ENCODE measurements at places on chromosomes 1 and 21.

DNA sequence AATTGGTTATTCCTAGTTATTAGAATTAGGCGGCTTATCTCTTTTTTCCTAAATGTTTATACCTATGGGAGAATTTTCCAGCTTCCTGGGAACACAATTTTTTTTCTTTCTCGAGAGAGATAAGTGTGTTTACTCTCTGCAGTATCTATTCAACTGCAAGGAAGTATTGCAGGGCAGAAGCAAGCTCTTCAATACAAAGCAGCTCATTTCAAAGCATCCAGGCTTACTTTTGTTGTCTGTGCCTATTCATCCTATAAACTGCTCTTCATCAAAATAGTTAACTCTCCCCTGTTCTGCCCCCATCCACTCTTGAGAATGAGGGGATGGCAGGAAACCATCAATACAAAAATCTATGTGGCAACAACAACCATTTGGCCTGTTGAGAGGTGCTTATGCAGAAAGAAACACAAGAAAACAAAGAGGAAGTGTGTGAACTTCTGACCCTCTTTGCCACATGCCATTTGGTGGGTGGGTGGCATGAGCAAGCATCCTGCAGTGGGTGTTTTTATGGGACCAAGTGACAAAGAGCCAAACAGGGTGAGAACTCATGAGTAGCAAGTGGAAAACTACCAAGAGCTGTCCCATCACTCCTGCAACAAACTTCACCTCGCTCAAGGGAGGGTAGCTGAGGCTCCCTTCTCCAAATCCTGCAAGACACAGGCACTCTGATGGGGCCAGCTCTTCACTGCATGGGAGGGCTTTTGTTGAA is 50.6 kb upstream of the MRPS6 start:
- no peaks in the 10 kb centered on the region for H3K27me3 ChIP-seq
- H3K36me3 ChIP-seq, result no peaks in the 10 kb centered on the region
- DNase-seq, result peak; percentile 17
- H3K27ac ChIP-seq, result peak overlapping the region; percentile 75
- peaks cover 26% of the 10 kb centered on the region for H3K4me1 ChIP-seq

DNA sequence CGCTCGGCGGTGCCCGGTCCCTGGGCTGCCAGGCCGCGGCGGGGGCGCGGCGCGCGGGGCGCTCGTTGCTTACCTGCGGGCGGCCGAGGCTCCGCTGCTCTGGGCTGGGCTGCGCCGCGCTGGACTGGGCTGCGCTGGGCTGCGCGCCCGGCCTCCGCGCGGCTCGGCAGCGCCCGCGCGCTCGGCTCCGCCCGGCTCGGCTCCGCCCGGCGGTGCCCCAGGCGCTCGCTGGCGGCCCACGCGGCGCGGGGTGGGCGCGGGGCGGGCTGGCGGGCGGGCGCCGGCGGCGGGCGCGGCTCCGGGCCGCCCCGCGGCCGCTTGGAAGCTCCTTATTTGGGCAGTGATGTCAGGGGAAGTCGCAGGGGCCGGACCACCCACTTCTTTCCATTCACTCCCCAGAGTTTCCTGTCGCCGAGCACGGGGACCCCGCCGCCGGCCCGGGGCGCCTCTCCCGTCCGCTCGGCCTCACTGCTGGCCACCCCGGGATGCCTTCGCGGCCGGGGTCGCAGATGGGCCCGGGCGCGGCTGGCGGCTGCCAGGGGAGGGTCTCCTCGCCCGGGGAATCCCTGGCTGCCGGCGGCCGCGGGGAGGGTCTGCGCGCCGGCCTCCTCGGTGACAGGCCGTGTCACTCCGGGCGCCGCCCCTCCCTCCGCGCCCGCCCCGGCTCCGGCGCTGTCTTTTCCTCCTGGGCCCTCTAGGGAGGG is 177.7 kb upstream of the EDN2 start:
- H3K4me3 ChIP-seq, result peak overlapping the region; percentile 94
- no peaks in the 10 kb centered on the region for H3K36me3 ChIP-seq
- peak; percentile 79 for DNase-seq
- peaks cover 33% of the 10 kb centered on the region for H3K27me3 ChIP-seq

- peaks cover 35% of the 10 kb centered on the region for H3K4me1 ChIP-seq
- peak overlapping the region; percentile 76 for H3K27ac ChIP-seq
- peak; percentile 92 for DNase-seq
- no peak overlapping the region for H3K4me3 ChIP-seq
- H3K36me3 ChIP-seq, result no peaks in the 10 kb centered on the region
Observed at GRCh38 chr1:54581621-54582035, 33.6 kb downstream of the ACOT11 start.

- no peaks in the 10 kb centered on the region for H3K27me3 ChIP-seq
- H3K4me1 ChIP-seq, result no peaks in the 10 kb centered on the region
- no peaks in the 10 kb centered on the region for H3K36me3 ChIP-seq
- H3K27ac ChIP-seq, result no peak overlapping the region
Observed at GRCh38 chr1:162846256-162847212, 14.4 kb downstream of the CCDC190 start.

GRCh38 chr1:183093786-183094298 is 70.6 kb downstream of the LAMC1 start:
- no peaks in the 10 kb centered on the region for H3K27me3 ChIP-seq
- no peaks in the 10 kb centered on the region for H3K36me3 ChIP-seq
- H3K4me1 ChIP-seq, result peaks cover 25% of the 10 kb centered on the region

- peaks cover 13% of the 10 kb centered on the region for H3K4me1 ChIP-seq
- no peak overlapping the region for H3K27ac ChIP-seq
- no peaks in the 10 kb centered on the region for H3K27me3 ChIP-seq
- no peaks in the 10 kb centered on the region for H3K36me3 ChIP-seq
- peak; percentile 30 for DNase-seq
Observed at GRCh38 chr1:184393962-184394361, 7.1 kb downstream of the C1orf21 start.

DNA sequence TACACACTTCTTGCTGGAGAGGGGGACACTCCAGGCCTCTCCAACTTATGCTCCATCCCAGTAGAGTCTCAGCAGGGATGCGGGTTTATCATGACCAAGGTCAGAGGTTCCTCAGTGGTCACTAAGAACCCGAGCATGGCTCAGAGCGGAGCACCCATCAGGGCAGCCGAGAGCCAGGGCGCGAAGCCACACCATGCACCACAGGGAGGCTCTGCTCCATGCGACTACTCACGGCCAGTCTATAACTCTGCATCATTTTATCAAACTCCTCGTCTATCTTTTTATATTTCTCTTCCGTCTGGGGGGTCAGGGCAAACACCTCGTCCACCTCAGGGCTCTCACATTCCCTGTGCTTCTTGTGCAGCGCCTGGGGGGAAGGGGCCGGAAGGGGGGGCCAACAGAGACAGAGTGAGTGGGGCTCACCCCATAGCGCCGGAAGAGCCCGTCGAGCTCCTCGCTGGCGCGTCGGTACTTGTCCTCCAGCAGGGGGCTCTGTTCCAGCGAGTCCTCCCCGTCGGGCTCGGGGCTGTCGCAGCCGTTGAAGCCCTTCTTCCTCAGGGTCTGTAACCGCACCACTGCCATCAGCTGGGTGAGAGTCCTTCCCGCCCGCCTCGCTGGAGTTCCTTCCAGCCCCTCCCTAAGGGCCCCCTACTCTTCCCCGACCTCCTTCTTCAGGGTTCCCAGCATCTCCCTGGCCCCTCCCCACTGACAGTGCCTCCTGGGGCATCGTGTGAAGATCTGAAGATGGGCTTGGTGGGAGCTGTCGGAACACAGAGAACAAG is 20.0 kb downstream of the MEF2D start:
- no peaks in the 10 kb centered on the region for H3K27me3 ChIP-seq
- peak; percentile 69 for DNase-seq
- no peaks in the 10 kb centered on the region for H3K4me1 ChIP-seq
- peaks cover 59% of the 10 kb centered on the region for H3K36me3 ChIP-seq
- H3K27ac ChIP-seq, result no peak overlapping the region
- H3K4me3 ChIP-seq, result no peak overlapping the region

- no peak overlapping the region for H3K4me3 ChIP-seq
- H3K27ac ChIP-seq, result no peak overlapping the region
- H3K36me3 ChIP-seq, result no peaks in the 10 kb centered on the region
- H3K27me3 ChIP-seq, result no peaks in the 10 kb centered on the region
- peaks cover 32% of the 10 kb centered on the region for H3K4me1 ChIP-seq
- no peak for DNase-seq
Observed at GRCh38 chr1:207920444-207921021, 9.6 kb upstream of the CD34 start.

GRCh38 chr1:171550050-171550449 is 64.7 kb downstream of the PRRC2C start:
- H3K4me3 ChIP-seq, result no peak overlapping the region
- no peak overlapping the region for H3K27ac ChIP-seq
- H3K4me1 ChIP-seq, result no peaks in the 10 kb centered on the region
- H3K27me3 ChIP-seq, result no peaks in the 10 kb centered on the region
- H3K36me3 ChIP-seq, result peaks cover 42% of the 10 kb centered on the region

DNA sequence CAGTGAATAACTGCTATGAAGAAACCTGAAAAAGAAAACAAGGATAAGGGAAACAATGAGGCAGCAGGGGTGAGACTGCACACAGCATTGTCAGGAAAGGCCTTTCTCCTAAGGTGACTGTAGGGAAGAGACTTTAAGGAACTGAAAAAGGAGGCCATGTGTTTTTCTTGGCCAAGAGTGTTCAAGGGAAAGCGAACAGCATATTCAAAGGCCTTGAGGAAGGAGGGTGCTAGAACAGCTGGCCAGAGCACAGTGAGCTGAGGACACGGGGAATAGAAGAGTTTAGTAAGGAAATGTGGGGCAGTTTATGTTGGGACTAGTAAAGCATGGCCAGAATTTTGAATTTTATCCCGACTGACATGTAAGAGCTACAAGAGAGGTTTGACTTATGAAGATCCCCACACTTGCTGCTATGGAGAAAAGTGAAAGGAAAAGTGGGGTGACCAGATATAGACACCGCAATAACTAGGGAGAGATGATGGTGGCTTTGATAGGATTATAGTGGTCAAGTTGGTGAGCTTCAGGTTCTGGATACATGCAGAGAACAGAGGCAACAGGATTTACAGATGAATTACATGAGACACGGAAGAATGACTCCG is 1.4 kb downstream of the RWDD2B start:
- no peak overlapping the region for H3K4me3 ChIP-seq
- no peak for DNase-seq
- H3K36me3 ChIP-seq, result no peaks in the 10 kb centered on the region
- no peaks in the 10 kb centered on the region for H3K4me1 ChIP-seq
- H3K27ac ChIP-seq, result no peak overlapping the region
- H3K27me3 ChIP-seq, result no peaks in the 10 kb centered on the region
